Ovary (tissue), 10 donors: ENCODE measurements at places on chromosomes 3 and 15.

DNA sequence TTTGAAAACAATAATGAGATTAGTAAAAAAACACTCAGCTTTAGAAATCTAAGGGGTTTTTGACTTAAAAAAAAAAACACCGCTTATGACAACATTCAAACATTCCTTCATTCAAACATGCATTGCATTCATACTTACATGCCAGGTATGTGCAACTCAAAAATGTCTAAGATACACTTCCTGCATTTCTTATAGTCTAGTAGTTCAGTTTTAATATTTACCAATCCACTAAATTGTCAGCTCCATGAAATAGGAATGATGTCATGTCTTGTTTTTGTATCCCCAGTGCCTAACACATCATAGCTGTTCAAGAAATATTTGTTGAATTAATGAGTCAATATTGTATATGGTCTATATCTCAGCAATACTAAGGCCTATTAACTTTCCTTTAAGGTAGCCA is 51.7 kb downstream of the EIF4E3 start:
- no peak for DNase-seq
- H3K27ac ChIP-seq, result no peak overlapping the region
- H3K4me3 ChIP-seq, result no peak overlapping the region
- no peaks in the 10 kb centered on the region for H3K27me3 ChIP-seq
- H3K4me1 ChIP-seq, result peaks cover 1% of the 10 kb centered on the region
- no peaks in the 10 kb centered on the region for H3K36me3 ChIP-seq

DNA sequence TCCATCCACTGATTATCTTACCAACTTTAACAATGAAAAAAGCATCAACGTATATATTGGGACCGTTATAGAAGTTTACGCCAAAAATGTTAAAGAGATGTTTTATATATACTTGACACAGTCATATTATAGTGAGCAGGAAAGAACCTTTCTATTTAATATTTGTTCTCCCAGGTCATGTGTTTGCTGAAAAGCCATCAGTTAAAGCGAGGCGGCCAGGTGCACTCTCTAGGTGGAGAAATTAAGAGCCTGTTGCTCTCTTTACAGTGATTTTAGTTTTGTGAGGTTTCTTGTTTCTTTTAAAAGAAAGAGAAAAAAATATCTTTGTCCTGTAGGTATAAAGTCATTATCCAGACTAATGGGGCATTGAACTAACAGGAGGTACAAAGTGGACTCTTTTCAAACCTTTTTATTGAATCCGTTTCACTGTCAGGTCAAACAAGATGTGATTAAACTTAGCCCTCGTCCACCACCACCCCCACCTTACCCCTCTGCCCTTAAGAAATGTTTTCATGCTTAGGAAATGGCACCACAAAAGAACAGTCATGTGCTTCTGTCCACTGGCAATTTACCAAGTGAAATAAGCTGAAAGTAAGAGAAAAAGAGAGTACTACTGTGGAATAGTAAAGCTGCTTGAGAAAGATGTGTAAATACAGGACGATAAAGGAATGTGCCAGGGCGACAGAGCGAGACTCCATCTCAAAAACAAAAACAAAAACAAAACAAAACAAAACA is 279.9 kb downstream of the PTPRG start:
- H3K27me3 ChIP-seq, result no peaks in the 10 kb centered on the region
- no peak overlapping the region for H3K4me3 ChIP-seq
- H3K36me3 ChIP-seq, result no peaks in the 10 kb centered on the region

GRCh38 chr15:66617137-66618090 is 51.6 kb upstream of the LCTL start:
- H3K4me3 ChIP-seq, result no peak overlapping the region
- peak overlapping the region; percentile 54 for H3K27ac ChIP-seq
- H3K4me1 ChIP-seq, result peaks cover 11% of the 10 kb centered on the region
- H3K27me3 ChIP-seq, result no peaks in the 10 kb centered on the region

- H3K27me3 ChIP-seq, result no peaks in the 10 kb centered on the region
- no peaks in the 10 kb centered on the region for H3K36me3 ChIP-seq
- no peak for DNase-seq
- no peak overlapping the region for H3K27ac ChIP-seq
Observed at GRCh38 chr3:147816752-147817151, 407.6 kb downstream of the ZIC1 start.

DNA sequence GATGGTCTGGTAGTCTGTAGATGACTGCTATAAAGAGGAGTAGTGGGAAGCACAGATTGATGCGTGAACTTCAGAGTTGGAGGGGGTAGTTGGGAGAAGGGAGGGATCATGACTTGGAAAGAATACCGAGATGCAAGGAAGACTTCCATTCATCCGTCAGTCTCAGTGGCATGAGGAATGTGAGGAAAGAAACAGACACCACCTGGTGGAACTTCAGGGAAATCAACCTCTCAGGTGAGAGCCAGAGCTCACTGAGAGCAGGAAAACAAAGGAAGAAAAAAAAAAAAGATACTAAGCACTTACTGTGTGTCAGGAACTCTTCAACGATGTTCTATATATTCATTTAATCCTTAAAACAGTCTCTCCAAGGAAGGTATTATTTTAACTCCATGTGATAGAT is 172.4 kb downstream of the OXSM start:
- H3K27me3 ChIP-seq, result no peaks in the 10 kb centered on the region
- no peaks in the 10 kb centered on the region for H3K4me1 ChIP-seq
- H3K36me3 ChIP-seq, result no peaks in the 10 kb centered on the region
- no peak for DNase-seq
- no peak overlapping the region for H3K27ac ChIP-seq

DNA sequence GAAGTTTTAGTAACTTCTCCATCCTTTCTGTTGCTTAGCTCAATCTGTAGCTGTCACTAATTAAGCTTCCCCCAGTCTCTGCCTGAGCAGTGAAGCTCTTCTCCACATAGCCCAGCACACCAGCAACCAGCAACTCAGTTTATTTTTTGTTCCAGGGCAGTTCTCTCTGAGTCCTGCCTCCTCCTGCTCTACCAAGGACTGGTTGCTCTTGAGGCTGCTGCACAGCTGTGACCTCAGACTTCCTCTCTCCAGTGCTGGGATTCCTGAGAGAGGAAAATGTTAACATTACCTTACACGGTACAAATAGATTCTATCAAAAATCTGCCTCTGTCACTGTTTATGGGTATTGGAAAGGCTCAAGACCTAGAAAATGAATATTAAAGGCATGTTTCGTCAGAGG is 294.7 kb downstream of the OXSM start:
- no peak overlapping the region for H3K4me3 ChIP-seq
- H3K4me1 ChIP-seq, result no peaks in the 10 kb centered on the region
- H3K36me3 ChIP-seq, result no peaks in the 10 kb centered on the region
- no peak overlapping the region for H3K27ac ChIP-seq

- H3K27me3 ChIP-seq, result no peaks in the 10 kb centered on the region
- H3K27ac ChIP-seq, result no peak overlapping the region
- H3K4me3 ChIP-seq, result no peak overlapping the region
- H3K36me3 ChIP-seq, result no peaks in the 10 kb centered on the region
- no peak for DNase-seq
- H3K4me1 ChIP-seq, result peaks cover 16% of the 10 kb centered on the region
Observed at GRCh38 chr3:64993781-64994180, 306.0 kb upstream of the ADAMTS9 start.
